ENCODE measurements at places on chromosomes 5 and 9. TPM values are rescaled to one million over a fixed set of nuclear protein-coding genes. Genes with fewer than 3 reads are reported as not detected.
A peak's percentile ranks its signal among the peaks of the same experiment; 100 is the strongest.

GRCh38 chr5:88394536-88395175 is 126.0 kb upstream of the TMEM161B start:
- no peak for DNase-seq

SH3GL2 gene
- not detected for total RNA-seq

- DNase-seq, result no peak
Measured at GRCh38 chr9:16553869-16554540, 316.5 kb downstream of the BNC2 start.

DNA sequence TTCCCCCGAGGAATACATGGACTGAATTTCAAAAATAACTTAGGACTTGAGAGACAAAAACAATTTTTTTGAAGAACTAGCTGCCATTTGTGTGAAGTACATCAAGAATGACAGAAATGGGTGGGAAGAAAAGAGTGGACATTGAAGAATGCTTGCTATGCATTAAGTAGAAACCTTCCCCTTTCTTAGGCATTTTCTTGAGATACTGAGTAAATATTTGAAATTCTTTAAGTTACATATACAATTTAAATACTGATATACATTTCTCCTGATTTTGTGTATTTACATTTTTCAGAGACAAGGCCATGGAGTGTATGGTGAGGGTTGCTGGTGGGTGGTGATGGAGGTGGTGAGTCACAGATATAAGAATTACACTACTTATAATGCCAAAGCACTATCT is 319.3 kb upstream of the ADAMTSL1 start:
- DNase-seq, result no peak

PCDHB12 gene
- total RNA-seq, result 1.0 TPM

DNA sequence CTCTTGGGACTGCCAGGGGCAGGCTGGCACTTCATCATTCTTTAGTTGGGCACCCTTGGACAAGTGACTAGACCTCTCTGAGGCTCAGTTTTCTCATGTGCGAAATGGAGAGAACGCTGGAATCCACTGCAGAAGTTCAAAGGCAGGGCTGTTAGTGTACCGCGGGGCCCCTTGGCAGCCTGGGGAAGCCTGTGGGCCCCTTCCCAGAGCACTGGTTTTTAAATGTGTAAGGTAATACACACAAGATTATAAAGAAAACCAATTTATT is 209.5 kb upstream of the MVB12B start:
- DNase-seq, result no peak

C9orf153 gene
- 0.22 TPM for total RNA-seq

LIX1 gene
- not detected for total RNA-seq

DNA sequence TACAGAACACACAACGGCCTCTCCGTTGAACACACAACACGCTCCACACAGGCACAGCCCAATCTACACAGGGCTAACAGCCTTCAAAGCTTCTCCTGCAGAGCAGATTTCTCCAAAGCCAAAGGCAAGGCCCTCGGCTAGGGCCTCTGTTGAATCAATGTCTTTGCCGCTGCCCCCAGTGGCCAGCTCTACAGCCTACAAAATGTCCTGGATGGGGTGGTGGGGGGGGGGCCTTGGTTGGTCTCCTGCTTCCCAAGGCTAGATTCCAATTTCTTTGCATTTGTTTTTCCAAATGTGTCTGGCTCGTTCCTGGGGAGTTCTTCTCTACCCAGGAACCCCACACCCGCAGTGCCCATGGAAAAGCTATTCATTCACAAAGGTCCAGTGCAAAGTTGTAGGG is 167.2 kb downstream of the PAX5 start:
- no peak for DNase-seq

C5orf63 gene
- 11.1 TPM for total RNA-seq

CD274 gene
- total RNA-seq, result 9.0 TPM

DNA sequence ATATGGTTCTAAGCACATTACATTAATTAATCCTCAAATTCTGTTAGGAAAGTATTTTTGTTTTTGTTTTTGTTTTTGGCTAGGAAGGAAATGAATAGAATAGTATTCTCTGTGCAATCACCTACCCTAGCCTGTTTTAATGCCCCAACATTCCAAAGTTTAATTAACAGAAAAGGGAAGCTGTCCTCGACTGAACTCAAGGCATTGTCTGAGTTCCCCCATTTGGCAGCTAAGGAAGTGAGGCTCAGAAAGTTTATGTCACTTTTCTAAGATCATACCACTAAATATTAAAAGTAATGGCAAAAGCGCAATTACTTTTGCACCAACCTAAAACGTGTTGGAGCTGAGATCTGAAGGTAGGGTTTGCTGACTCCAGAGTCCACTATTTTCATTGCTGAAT is 59.8 kb downstream of the FGF1 start:
- DNase-seq, result no peak

GRCh38 chr5:159552751-159553150 is 222.5 kb upstream of the IL12B start:
- DNase-seq, result no peak

DNA sequence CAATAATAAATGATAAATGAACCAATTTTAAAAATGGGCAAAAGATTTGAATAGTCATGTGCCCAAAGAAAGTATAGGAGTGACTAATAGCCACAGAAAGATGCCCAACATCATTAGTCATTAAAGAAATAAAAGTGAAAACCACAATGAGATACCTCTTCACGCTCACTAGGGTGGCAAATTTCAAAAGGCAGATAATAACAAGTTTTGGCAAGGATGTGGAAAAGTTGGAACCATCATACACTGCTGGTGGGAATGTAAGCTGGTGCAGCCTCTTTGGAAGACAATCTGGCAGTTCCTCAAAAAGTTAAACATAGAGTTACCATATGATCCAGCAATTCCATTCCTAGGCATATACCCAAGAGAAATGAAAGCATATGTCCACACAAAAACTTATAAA is 1819.8 kb downstream of the MAT2B start:
- DNase-seq, result no peak

CA9 gene
- not detected for total RNA-seq

DNA sequence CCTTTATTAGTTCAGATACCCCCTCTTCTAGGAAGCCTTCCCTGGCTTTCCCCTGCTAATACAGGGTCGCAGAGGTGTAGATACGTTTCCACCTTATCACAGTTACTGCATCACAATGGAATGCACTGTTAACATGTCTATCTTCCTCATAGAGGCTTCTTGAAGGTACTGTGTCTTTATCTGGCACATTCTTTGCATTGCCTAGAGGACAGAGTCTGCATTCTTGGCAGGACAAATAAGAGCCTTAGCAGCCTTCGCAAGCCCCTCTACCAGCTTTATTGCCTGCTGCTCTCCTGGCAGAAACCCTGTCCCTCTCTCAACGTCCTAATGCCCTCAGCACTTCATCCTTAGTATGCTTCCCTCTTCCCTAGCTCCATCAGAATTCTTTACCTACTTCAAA is 31.6 kb downstream of the SLC1A3 start:
- no peak for DNase-seq

DNA sequence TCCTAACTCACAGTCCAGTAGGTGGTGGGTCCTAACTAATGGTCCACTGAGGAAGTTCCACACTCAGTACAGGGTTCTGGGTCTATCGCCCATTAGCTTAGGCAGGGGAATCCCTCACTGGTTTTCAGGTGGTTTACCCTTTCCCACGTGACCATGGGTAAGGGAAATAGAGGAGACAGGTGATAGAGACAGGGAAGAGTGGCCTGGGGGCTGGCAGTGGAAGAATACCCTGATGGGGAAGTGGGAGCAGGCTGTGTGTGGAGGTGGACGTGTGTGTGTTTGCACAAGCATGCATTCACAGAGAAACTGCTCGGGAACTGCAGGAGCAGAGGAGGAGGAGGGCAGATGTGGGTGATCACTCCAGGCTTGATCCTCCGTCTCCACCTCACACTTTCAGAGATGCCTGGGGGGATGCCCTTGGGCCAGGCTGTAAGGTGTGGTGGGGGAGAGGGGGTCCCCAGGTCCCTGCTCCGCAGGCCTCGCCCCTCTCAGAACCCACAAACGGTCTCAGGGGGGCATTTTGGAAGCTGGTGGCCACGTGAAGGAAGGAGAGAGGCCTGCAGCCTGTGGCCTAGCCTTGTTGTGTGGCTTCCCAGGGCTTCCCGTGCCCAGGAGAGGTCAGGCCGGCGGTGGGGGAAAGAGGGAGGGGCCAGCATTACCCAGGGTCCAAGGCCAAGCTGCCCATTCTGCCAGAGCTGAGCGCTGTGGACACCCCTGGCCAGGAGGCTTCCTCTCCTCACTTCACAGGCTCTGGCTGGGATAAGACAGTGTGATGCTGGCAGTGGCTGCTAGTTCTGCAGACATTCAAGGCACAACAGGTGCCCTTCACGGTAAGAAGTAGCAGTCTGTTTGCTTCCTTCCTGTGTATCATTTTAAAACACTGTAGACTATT is 80.0 kb downstream of the OTULIN start:
- no peak for DNase-seq

GRCh38 chr5:151622367-151623088 is 31.4 kb upstream of the FAT2 start:
- DNase-seq, result peak; percentile 48

DNA sequence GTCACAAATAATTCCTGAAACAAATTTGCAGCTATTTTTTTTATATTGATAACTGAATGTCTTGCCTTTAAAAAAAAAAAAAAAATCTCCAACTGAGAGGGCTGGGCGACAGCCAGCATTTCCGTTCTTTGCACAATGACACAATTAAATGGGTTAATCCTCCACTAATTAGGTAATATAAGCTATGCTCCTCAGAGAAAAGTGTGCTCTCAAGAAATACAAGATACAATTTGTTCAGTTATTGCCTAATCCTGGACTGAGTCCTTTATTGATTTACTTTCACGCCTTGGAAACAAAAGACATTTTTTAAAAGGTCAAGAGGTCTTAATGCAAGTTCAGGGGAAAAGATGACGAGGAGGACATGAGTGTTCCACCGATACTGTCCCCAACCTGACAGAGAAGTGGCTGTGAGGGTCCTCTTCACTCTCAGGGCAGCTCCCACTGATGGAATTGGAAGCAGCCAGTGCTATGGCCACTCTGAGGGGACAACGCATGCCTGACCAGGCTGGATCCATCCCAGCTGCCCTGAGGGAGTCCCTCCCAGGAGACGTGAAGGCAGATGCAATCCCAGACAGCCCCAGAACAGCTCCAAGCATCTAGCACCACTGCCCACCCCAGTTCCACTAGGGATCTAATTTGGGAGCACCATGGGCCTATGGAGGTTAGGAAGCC is 220.7 kb downstream of the GNA14 start:
- no peak for DNase-seq

DAB2 gene
- total RNA-seq, result 29.9 TPM

DNA sequence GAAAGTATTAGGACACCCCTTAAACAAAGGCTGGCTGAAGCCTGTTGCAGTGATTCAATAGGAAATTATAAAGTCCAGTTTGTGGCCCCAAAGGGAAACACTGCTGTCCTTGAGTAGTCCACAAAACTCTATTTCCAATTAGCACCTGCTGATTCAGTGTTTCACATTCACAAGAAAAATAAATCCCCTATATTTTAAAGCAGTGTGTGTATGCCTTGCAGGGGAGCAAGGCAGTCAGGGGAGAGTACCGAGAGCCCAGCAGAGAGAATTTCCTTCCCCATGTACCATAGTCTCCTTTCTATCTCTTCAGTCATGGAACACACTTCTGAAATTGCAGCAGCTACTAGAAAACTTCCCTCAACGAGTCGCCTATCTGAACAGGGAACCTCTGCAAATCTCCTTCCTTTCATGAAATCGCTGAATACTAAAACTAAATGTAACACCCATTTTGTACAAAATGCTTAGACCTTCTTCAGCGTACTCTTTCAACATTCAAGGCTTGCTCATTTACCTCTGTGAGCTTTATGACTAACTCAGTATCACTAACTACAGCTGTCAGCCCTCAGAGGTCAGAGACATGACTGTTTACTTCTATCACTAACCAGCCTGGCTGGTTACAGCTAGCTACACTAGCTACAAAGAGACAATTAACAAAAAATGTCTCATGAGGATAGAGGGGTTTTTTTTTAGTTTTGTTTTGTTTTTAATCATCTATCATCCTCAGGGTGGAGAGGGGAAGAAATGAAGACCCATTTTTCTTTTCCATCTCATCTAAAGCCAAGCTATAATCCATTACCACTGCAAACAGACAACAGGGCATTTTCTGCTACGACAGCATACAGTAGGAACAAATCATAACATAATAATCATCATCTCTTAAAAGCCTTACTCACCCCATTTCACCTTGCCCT is 188.7 kb downstream of the EBF1 start:
- no peak for DNase-seq

DNA sequence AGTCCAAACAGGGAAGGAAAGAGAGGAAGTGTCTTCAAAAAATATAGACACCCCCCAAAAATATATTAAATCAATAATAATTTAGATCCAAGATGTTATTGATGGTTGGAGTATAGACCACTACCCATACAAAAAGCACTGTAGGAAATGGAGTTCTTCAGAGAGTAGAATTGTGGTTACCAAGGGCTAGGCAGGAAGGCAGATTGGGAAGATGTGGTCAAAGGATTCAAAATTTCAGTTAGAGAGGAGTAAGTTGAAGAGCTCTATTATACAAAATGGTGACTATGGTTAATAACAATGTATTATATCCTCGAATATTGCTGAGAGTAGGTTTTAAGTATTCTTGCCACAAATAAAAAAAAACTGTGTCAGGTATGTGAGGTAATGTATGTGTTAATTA is 149.4 kb downstream of the CWC27 start:
- DNase-seq, result no peak

GRCh38 chr9:129908906-129909305 is 73.6 kb downstream of the USP20 start:
- no peak for DNase-seq

SLC35A4 gene
- total RNA-seq, result 81.4 TPM

DNA sequence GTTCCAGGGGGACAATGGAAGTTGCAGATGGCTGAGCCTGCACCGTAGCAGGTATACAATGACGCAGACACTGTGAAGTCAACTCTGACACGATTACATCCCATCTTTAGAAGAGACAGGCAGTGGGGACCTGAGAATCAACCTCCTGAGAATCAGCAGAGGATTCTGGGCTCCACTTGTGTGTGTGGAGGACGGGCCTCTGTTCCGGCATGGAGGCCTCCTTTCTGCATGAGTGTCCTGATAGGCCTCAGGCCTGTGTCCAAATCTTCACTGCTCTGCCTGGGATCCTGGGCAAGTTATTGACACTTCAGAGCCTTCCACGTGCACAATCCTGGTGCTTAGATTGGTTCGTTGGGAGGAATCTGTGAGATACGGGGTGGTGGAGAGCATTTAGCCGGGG is 151.2 kb upstream of the COL5A1 start:
- peak; percentile 34 for DNase-seq

NIM1K gene
- total RNA-seq, result 0.22 TPM

CCNO gene
- not detected for total RNA-seq

DNA sequence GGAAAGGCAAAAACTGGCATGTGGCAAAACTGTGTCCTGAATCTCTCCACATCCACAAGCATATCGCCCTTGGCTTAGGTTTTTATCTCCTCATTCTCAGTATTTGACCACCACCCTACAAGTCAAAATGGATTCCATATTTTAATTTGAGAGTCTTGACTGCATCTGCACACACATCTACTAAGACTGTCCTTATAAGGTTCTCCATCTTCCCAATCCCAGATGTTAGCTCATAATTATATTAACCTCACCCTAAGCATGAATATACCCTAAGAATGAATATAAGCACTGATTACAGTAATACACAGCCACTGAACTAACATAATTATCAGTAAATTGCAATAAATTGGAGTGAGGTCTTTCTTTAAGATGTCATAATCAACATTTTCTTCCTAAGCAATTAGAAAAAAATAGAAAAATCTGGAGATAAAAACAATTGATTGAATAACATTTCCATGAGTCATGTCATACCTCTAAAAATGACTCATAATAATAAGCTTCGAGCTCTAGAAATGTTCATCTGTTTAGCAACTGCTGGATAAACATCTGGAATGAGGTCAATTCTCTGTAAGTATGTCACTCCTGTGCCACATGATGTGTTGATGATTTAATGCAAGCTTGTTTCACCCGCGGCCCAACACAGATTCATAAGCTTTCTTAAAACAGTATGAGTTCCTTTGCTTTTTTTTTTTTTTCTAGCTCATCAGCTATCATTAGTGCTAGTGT is 39.9 kb upstream of the PAM start:
- no peak for DNase-seq
